Erythroblast (primary cell): ENCODE measurements at places on chromosomes 7 and 10.

DNA sequence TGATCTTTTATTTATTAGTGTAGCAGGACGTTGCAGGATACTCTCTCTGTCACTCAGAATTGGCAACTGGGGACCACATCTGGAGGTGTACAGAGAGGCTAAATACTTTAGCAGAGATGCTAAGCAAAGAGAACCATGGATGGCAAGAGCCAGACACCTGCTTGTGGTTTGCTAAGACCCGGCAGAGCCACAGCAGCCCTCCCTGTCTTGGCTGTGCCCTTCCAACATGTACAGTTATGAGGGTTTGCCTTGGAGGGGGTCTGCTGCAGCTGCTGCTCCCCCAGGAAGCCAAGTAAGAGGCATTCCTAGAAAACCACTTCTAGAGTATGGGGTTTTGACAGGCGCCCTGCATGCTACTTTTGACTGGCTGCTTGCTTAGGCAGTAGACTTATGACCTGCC lies 5.1 kb downstream of the NPVF start:
- DNase-seq, result no peak

DNA sequence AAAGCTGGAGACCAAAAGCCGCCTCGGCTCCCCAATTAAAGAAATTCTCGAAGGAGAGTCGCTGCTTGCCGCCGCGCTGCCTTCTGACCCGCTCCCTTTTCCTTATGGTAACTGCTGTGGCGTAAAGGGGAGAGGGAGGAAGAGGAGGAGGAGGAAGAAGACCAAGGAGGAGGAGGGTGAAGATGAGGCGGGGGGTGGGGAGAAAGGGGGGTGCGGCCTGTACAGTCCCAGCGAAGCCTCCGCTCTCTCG lies 388 bp downstream of the CNOT4 start:
- DNase-seq, result no peak

GRCh38 chr10:6239213-6239991 lies 36.7 kb downstream of the PFKFB3 start:
- peak; percentile 24 for DNase-seq

GRCh38 chr10:5364890-5365338 lies at the start of gene UCN3:
UCN3 (plus strand) TSS chr10:5364966; CDS start chr10:5373721, 8,755 bp downstream.
- DNase-seq, result no peak

GRCh38 chr7:130560972-130561371 lies 69.1 kb downstream of the MEST start:
- peak; percentile 33 for DNase-seq

DNA sequence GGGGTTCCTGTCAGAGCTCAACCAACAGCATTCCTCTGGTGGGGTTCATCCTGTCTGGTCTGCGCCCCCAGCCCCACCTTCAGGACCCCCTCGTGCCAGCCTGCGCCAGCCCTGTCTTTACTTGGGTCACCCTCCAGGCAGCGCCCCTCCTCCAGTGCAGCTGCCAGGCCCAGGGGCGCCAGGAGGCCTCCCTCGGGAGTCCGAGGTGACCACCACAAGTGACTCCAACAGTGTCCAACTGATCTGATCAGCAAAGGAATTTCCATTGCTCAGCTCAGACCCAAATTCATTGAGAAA lies 10.6 kb downstream of the WDR86 start:
- DNase-seq, result no peak

DNA sequence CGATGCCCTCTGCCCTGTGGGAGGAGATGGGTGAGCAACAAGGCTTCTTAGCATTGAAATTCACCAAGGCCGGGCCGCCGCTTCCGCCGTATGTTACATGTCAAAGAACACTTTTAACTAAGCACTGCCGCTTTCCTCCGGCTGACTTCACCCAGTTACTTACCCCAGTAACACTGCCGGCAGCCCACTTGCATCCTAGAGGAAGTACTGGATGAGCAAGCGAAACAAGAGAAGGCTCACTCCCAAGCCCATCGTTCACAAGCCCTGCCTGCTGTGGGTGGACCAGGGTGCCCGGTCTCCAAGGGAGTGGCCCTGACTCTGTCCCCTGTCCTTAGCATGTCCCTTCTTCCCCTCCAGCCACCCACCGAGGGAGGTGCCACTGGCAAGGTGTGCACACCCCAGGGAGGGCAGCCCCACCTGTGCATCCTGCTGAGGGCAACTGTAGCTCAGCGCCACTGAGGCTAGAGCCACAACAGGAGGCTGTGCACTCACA lies 73.1 kb upstream of the EBF3 start:
- no peak for DNase-seq

- DNase-seq, result no peak
Measured at GRCh38 chr10:58785354-58785753, 272.7 kb downstream of the BICC1 start.

- DNase-seq, result no peak
Measured at GRCh38 chr10:130921461-130921860, 390.1 kb downstream of the TCERG1L start.

GRCh38 chr10:5581670-5582566 lies 57.2 kb downstream of the CALML3 start:
- no peak for DNase-seq

DNA sequence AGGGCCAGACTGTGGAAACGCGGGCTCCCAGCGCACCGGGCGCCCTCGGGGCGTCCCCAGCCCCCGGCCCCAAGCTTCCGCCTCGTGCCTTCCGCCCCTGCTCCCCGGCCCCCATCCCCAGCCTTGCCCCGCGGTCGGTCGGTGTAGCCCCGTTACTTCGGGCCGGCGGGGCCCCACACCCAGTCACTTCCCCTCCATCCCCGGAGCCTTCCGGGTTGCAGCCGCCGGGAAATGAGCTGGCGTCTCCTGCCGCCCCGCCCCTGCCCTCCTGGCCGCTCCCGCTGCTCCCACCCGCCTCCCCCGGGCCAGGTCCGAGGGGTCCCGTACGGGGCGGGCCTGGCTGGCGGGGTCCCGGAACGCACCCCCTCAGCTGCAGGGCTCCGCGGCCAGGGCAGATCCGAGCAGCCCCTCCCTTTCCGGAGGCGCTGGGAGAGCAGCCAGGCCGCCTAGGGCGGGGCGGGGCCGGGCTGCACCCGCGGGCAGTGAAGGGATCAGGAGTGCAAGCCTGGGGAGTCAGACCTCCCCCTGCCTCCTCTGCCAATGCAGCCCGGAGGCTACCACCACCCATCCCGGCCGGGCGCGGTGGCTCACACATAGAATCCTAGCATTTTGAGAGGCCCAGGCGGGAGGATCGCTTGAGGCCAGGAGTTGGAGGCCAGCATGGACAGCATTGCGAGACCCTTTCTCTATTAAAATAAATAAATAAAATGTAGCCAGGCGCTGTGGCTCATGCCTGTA lies 709 bp downstream of the ARPC1B start:
- DNase-seq, result peak; percentile 76

DNA sequence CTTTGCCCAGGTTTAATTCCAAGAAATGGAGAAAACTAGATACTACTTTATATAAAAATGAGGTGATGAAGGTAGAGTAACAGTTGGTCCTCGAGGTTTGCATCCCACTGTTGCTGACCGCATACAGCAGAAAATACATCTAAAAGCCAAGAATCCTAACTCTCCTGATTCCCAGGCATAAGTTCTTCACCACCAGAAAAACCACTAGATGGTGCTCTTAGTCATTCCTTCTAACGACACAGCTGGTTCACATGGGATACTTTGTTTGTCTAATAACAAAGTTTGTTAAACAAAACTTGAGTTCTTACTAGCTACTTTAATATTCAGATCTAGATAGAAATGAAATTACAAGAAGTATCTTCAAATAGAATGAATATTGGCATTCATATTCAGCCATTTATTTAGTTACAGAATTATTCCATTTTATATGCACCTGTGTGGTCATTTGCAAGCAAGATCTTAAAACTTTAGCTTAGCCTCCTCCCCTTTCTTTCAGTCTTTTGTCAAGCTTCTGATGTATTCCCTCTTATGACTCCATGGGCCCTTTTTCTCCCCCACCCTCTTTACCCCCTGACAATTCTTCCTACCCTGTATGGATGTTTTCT lies 54.1 kb upstream of the CYP26C1 start:
- DNase-seq, result peak; percentile 43

GRCh38 chr7:83313931-83314330 lies 151.2 kb upstream of the PCLO start:
- no peak for DNase-seq

DNA sequence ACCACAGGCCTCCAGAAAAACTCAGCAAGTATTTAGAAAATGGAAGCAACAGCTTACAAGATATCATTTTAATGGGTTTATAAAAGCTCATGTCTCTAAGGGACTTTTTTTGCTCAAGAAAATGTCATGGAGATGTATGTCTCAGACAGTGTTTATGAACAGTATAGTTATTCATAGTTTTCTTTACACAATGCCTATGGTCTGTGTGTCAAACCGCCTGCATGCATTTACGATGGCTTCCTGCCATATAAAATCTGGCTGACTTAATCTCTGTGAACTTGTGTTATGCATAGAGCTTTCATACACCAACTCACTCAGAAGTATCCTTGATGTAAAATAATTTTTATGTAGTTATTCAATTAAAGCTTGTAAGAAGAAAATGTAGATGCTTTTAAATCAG lies 1314.2 kb upstream of the LRRTM3 start:
- no peak for DNase-seq

DNA sequence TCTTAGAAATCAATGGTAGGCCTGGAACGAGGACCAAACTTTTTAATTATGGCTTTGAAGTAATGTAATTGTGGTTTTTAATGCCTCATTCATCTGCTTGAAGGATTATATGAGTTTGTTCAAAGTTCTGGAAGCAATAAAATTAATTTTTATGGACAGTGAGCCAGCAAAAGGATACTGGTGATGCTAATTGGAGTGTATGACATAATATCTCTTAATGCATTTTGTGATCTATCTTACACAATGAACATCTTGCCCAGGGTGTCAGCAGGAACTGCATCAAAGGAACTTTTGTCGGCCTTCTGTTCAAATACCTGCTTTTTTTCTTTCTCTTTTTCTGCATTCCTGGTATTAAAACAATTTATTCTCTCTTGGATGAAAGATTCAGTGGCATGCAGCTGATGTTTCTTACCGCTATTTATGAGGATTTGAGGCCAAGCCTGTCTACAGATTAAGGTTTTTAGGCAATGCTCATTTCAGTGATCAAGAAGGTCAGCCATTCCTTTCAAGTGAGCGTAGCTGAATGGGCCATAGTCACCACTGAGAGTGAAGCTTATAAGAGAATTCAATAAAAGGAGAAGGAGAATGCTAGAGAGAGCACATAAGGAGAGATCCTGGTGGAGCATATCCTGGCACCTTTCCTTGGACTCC lies 974.8 kb downstream of the SORCS3 start:
- no peak for DNase-seq

DNA sequence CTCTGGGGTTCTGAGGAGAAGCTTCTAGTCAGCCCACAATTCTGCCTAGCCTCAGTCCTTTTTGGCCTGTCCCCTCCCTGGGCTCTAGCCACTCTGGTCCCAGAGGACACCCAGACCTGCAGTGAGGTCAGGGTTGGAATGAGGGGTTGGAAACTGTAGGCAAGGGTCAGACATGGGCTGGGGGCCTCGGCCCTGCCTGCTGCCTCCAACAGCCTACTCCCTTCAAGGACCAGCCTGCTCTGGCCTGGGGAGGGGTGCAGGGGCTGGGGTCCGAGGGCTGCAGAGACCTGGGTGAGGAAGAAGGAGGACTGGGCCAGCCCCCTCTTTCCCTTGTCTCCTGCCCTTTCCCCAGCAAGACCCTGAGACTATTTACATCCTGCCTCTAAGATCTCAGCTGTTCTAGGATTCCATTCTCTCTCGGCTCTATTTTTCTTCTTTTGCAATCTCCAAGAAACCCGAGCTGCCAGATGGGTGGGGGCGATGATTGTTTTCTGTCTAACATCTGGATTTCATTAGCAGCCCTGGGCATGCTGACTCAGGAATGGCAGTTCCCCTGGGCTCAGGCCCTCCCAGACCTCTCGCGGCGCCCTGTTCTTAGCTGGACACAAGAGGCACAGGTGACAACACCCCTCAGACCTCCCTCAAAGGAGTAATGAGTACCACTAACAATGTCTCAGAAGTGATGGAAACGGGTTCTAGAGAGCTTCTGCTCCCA lies 23.1 kb downstream of the ZCCHC24 start:
- no peak for DNase-seq

- no peak for DNase-seq
Measured at GRCh38 chr7:151089893-151090730, 3.8 kb downstream of the AGAP3 start.

GRCh38 chr10:42939237-42939636 lies 137.6 kb upstream of the RET start:
- no peak for DNase-seq

DNA sequence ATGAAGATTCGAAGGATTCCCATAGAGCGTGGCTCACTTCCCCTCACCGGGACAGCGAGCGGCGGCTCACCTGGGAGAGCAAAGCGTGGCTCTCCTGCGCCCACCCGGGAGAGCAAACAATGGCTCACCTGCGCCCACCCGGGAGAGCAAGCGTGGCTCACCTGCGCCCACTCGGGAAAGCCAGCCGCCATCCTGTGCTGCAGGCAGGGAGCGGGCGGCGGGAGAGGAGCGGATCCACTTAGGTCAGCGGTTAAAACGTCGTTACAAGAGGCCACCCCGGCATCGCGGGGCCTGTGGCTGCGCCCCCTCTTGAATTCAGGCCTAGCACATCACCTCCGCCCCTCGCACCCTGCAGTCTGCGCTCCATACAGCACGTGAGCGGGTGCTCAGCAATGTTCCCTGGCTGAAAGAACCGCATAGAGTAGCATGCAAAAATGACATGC lies 461 bp upstream of the FIGNL1 start:
- DNase-seq, result peak; percentile 38

GRCh38 chr10:13839430-13839990 lies 252.7 kb downstream of the PRPF18 start:
- no peak for DNase-seq

GRCh38 chr7:75042286-75042685 lies 31.3 kb downstream of the RCC1L start:
- DNase-seq, result no peak

DNA sequence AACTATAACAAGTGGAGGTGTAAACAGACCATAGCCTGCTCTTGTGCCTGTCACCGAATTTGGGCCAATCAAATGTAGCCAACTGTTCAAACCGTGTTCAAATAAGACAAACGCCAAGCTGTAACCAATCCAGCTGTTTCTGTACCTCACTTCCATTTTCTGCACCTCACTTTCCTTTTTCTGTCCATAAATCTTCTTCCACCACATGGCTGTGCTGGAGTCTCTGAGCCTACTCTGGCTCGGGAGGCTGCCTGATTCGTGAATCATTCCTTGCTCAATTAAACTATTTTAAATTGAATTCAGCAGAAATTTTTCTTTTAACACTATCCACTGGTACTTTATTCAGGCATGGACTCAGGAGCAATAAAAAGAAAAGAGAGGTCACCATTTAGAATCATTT lies 29.9 kb upstream of the COL1A2 start:
- no peak for DNase-seq

- no peak for DNase-seq
Measured at GRCh38 chr7:130473289-130473688, 18.6 kb upstream of the MEST start.

DNA sequence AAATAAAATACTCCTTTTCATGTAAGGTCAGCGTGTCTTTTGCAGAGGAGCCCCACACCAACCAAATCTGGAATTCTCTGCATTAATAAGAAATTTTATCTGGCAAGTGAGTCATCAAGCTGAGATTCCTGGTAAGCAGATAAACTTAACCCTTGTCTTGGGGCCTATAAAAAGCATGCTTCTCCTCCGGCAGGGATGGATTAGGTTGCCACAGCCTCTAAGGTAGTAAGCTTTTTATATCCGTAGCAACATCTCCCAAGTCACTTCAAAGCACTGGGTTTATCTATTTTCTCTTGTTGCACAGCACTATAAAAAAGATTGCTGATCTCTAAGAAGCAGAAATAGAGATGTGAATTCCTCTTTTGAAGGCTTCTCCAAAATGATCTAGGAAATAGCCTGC lies 202.8 kb upstream of the NOBOX start:
- no peak for DNase-seq
